ENCODE measurements at places on chromosomes 6 and 20.

GRCh38 chr6:106913676-106914280, 60.8 kb downstream of the CD24 start:
- DNase-seq = no peak

GRCh38 chr20:50408526-50409364, 101.4 kb upstream of the PTPN1 start:
- DNase-seq = no peak

GRCh38 chr20:35166242-35166830, 5.5 kb upstream of the PROCR start:
- no peak for DNase-seq

- no peak for DNase-seq
Observed at GRCh38 chr6:163991321-163991720, 576.8 kb downstream of the QKI start.

- no peak for DNase-seq
Observed at GRCh38 chr20:37598575-37599342, 71.1 kb upstream of the BLCAP start.
